ENCODE measurements at places on chromosomes 16 and 17.

- DNase-seq: no peak
These were observed 2.0 kb downstream of the PPP1R9B start for GRCh38 chr17:50148226-50149090.

DNA sequence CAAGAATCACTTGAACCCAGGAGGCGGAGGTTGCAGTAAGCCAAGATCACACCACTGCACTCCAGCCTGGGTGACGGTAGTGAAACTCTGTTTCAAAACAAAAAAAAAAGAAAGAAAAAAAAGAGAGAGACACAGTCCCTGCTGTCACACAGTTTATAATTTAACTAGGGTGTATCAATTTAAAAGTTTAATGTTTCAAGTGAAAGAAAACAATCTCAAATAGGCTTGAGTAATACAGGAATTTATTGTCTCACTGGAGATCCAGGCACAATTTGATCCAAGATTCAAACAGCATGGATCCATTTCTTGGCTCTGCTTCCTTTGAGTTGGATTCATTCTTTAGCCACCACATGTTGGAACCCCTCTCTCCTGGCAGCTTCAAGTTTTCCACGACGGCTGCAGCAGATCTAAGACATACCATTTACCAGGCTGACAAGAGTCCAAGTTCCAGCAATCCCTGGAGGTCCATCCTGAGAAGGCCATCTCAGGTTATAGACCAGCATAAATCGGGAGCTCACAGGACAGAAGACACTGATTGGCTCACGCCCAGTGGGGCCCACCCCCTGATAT is 97.5 kb downstream of the YPEL2 start:
- DNase-seq: no peak

GRCh38 chr17:337866-338265 is 14.7 kb downstream of the RPH3AL start:
- no peak for DNase-seq

DNA sequence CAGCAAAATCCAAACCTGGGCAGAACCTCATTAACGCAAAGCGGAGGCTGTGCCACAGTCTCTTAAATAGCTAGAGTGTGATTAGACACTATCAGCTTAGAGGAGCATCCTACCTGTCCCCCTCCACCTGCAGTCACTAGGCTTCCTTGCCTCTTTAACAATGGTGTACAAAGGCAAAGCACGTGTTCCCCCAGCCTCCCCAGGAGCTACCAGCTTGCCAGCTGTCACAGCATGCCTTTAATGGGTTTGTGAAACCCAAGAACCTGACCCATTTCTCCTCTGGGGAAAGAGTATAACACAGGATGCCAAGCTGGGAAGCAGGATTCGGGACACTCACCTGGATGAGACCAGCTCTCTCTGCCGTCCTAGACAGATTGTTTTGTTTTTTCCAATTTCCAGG is 37.2 kb upstream of the TBX2 start:
- DNase-seq: no peak

DNA sequence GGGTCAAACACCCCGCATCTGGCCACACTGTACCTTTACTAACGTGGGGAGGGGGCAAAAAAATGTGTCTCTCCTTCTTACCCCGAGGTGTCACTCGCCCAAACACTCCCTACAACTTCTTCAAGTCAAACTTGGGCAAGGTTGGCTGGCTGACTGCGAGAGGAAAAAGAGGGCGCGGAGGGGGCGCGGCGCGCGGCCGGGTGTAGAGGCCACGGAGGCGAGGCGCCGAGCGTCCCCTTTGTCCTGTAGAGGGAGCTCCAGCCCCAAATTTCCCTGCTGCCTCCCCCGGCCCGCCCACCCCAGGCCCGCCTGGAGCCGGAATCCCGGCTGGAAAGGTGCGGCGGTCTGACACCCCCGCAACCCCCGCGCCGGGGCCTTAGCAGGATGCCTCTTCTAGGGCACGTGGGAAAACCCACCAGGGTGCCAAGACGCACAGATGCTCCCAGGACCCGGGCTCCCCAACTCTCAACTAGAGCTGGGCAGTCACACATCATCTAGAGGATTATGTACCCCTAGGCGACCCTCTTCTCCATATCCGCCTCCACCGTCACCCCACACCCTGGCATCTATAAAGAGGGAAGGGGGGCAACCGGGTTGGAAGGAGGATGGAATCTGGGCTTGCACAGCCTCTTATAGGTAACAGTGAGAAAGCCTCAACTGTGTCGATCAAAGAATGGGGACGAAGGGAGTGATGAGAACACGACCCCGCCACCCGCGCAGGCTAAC is 4.2 kb downstream of the IRX3 start:
- DNase-seq: no peak

DNA sequence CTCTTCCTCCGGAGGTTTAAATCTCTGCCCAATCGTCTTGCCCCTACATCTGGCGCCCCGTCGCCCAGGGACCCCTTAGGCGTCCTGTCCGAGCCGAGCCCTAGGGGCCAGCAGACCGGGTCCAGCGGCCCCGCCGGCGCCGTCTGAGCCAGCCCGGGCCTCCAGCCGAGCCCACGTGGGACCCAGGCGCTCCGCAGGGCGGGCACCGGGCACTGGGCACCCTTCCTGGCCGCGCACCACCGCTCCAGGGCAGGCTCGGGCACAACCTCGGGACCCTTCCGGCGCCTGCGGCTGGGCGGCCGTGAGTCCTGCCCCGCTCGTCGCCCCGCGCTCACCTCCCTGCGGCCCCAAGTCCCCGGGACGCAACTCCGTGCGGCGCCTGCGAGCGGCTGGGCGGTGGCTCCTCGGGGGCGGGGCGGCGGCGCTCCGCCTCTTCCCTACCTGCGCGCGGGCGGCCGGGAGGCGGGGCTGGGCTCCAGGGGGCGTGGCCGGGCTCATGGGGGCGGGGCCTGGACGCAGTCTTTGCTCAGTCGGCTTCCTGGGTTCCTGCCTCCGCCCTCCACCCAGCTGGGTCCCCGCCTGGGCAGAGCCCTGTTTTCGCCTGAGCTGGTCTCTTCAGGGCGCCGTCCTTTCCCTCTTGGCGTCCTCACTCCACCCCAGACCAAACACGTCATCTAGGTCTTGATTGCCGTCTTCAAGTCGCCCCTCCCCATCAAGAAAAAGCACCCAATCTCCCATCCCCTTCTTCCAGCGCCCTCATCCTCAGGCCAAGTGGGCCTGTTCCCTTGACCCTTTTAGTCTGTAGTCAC is at the start of gene RHBDF2:
Gene RHBDF2 (minus strand): TSS at position 406 of the 809 bp plus-strand sequence. CDS start 19,899 bp downstream, outside the sequence.
- no peak for DNase-seq

- DNase-seq: no peak
These were observed 13.6 kb upstream of the SLC4A1 start for GRCh38 chr17:44281570-44281969.

DNA sequence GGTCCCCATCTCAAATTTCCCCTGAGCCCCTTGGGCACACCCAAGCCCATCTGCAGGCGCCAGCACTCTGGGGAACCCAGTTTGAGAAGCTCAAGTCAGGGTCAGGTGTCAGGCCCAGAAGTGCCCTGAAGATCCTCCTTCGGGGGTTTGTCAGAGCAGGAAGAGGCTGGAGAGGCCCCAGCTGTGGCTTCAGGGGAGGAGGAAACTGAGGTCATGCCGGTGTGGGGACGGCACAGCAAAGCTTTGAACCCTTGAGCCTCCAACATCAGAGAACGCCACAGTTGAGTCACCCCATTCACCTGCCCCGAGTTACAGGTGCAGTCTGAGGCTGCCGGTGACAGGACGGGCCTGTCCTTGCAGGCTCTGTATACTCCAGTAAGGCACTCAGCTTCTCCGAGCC is 140.2 kb upstream of the CIBAR2 start:
- DNase-seq: no peak

- DNase-seq: no peak
These were observed 180.0 kb upstream of the CACNG3 start for GRCh38 chr16:24075931-24076716.

DNA sequence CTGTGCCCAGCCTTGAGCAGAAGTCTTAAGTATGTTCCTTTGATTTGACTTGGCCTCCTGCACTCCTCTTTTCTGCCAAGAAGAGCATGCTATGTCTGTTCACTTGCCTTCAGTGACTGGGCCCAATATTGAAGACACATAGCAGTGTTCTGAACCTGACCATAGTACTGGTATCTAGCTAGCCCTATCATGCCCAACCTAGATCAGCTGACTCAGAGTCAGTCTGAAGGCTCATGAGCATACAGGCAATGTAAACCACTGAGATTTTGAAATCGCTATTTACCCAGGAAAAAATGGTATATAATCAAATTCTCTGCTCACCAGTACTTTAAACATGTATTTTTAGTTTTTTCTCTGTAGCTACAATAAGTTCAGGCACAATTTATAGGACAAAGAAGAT is 129.4 kb downstream of the TANC2 start:
- no peak for DNase-seq

DNA sequence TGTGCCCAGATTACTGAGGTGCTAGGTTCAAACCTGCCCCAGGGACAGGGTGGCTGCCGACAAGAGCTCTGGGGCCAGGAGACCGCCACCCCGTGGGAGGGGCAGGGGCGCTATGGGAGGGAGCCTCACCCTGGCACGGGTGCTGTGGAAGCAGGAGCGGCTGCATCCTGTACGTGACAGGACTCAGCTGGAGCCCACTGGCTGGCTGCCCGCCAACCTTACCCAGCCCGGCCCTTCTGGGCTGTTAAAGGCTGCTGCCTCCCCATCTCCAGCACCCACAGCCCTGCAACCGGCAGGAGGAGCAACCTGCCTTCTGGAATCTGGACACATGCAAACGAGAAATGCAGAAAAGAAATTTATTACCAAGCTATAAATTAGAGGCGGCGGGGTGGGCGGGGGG is 11.2 kb downstream of the PAM16 start:
- DNase-seq: no peak

GRCh38 chr17:58918072-58918471 is 162.4 kb downstream of the PPM1E start:
- no peak for DNase-seq

DNA sequence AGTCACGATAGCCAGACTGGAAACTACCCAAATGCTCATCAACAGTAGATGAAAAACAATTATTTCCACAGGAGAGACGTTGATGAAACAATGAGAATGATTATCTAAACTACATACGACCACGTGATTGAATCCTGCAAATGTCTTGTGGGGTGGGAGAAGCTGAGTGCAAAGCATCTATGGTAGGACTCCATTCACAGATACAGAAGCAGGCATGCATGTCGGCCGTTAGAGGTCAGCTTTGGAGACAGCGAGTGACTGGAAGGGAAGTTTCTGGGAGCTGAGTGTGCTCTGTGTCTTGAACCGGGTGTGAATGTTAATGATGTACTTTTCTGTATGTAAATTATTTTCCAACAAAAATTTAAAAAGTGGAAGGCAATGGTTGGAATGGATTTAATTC is 71.5 kb upstream of the DNAJA2 start:
- no peak for DNase-seq

DNA sequence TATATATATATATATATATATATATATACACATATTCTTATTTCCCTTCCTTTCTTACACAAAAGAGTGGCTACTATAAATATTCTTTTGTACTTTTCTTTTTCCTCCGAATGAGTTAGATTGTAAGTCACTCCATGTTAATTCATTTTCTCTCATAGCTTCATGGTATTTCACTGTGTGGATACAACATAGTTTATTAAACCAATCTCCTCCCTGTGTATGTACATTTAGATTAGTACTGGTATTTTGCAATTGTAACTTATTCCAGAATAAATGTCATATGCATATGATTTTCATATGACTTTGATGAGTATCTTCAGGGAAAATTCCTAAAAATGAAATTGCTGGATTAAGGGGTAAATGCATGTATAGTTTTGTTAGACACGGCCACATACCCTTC is 20.0 kb upstream of the FA2H start:
- DNase-seq: no peak
